CD8-positive, alpha-beta memory T cell (primary cell): ENCODE measurements at places on chromosomes 6 and 20.

GRCh38 chr20:61454053-61454452, 202.0 kb downstream of the CDH4 start:
- no peak for DNase-seq

DNA sequence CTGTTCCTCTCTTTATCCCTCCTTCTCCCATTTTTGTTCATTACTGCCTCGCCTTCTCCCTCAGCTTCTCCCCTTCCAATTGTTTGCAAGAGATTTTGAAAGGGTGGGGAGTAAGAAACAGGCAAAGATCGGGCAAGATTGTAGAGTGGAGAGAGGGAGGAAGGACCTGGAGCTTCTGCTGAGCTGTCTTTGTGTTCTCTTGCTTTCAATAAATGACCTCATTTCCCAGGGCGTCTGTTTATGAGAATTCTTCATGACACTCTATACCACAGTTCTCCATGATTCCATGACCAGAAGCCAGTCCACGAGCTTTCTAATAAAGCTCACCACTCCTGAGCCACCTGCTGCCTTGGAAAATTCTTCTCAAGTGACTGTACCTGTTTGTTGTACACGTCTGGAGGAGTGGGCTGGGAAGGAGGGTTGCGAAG, 50.0 kb upstream of the PLEKHG1 start:
- no peak for DNase-seq

- no peak for DNase-seq
Measured at GRCh38 chr6:27129095-27129815, 118.2 kb upstream of the PRSS16 start.

GRCh38 chr20:33211817-33212424, 5.2 kb upstream of the BPIFA3 start:
- DNase-seq = no peak

GRCh38 chr6:16903470-16903869, 142.2 kb upstream of the ATXN1 start:
- DNase-seq = no peak
